ENCODE measurements at places on chromosomes 16 and 17.

DNA sequence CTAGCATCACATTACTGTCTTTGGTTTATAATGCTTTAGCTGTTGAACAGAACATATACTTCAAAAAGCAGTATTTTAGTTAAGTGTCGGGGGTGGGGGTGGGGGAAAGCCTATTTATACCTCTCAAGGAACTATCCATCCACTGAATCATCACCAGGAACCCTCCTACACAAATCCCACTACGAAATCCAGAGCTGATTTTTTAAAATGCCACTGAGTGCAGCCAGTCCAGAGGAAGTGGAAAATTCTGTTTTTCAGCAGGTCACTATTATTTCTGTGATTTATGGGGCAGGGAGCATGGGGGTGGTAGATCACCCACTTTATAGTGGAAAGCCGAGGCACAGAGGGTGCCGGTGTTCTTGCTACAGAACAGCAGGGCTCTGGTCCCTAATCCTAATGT is 284.1 kb downstream of the SOX9 start:
- no peak for DNase-seq

DNA sequence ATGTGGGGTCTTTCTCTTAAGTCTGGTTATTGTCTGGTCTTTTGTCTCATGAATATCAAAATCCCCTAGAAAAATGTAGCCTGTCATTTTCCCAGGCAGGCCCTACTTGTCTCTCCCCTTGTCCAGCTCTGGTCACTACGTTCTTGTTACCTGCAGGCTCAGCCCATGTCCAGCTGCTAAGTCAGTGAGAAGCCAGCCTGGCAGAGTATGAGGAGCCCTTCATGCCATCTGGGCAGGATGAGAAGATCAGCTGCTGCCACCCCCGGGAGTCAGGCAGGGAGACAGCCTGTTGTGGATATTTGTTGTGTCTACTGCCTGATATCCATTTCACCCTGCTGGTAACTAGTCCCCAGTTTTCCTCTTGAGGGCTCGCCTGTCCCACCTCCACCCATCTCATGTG is 88.9 kb downstream of the ASIC2 start:
- no peak for DNase-seq

DNA sequence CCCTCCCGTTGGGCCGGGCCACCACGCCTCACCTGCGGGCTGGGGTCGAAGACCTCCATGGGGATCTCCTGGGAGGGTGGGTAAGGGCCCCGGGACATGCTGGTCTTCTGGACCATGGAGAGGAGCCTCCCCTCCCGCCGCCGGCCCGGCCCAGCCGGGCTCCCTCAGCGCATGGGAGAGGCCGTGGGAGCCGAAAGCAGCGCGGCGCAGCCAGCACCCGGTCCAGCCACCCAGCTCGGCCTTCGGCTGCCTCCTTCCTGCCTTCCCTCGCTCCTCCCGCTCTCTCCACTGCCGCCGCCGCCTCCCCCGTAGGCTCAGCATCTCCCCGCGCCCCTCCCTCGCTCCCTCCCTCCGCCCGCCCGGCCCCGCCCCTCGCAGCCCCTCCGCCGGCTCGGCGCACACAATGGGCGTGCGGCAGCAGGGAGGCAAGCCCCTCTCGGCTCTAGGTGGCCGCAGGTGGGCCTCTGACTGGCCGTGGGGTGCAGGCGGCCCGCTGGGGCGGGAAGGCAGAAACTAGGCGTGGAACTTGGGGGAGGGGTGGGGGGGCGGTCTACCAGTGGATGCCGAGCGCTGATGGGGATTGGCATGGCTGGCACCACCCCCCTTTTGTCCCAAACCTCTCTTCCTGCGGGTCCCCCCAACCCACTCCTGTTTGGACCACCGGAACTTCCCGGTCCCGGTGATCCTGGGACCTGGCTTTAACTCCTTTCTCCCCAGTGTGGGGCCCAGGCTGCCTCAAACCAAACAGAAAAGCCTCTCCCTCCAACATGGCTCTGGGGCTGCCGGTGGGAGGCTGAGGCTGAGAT is at the start of gene CACNB1:
Gene CACNB1, minus strand, starts transcription at position 290 of the 806 bp plus-strand sequence. Its CDS starts 174 bp downstream, at position 116.
- peak; percentile 40 for DNase-seq

DNA sequence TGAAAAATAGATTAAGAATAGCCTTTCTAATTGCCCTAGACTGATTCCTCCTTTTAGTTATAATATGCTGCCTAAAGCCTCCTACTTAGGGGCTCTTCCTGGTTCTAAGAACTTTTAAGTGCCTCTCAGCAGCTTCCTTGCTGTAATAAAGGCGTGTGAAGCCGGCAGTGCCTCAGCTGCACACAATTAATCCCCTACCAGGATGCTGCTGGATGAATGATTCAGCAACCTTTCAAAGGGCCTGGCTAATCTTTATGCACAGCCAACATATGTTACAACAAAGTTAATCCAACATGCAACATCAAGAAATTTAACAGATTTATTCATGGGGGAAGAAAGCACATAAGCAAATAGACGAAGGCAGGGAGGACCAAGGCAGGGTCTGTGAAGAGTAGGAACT is 145.2 kb downstream of the PMP22 start:
- DNase-seq: no peak

- DNase-seq: no peak
Observed at GRCh38 chr16:51237861-51238378, 86.8 kb upstream of the SALL1 start.

- no peak for DNase-seq
Observed at GRCh38 chr17:1001640-1002411, 4.9 kb downstream of the TIMM22 start.

- no peak for DNase-seq
Observed at GRCh38 chr17:75546181-75546580, 20.7 kb downstream of the LLGL2 start.

- no peak for DNase-seq
Observed at GRCh38 chr17:81222620-81222905, 202 bp downstream of the CEP131 start.

- DNase-seq: no peak
Observed at GRCh38 chr17:57037411-57037810, 47.6 kb upstream of the AKAP1 start.

GRCh38 chr16:89114159-89114981 is 20.7 kb downstream of the ACSF3 start:
- no peak for DNase-seq

- no peak for DNase-seq
Observed at GRCh38 chr16:85090873-85091521, 21.3 kb downstream of the CIBAR2 start.

- no peak for DNase-seq
Observed at GRCh38 chr17:52606590-52606989, 448.1 kb upstream of the CA10 start.

GRCh38 chr17:74543406-74543805 is 2.5 kb downstream of the CD300C start:
- no peak for DNase-seq

DNA sequence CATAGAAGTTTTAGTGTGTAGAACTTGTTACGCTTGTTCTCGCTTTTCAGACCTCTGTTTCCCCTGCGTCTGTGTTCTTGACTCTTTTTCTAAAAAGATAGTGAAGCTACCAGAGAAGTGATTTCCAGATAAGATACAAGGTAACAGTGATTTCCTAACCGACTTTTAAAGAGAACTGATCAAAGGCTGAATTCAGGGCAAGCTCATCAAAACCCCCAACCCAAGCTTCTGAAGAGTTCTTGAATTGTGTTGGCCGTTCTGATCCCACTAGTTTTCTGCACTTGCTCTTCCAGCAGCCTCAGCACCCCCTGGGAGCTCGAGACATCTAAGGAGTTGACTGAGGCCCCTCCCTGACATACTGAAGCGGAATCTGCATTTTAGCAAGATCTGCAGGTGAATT is 12.7 kb upstream of the NSMCE1 start:
- no peak for DNase-seq

- no peak for DNase-seq
Observed at GRCh38 chr16:54879681-54880080, 51.0 kb upstream of the IRX5 start.

GRCh38 chr16:19488213-19488640 is 33.7 kb downstream of the GDE1 start:
- DNase-seq: no peak

DNA sequence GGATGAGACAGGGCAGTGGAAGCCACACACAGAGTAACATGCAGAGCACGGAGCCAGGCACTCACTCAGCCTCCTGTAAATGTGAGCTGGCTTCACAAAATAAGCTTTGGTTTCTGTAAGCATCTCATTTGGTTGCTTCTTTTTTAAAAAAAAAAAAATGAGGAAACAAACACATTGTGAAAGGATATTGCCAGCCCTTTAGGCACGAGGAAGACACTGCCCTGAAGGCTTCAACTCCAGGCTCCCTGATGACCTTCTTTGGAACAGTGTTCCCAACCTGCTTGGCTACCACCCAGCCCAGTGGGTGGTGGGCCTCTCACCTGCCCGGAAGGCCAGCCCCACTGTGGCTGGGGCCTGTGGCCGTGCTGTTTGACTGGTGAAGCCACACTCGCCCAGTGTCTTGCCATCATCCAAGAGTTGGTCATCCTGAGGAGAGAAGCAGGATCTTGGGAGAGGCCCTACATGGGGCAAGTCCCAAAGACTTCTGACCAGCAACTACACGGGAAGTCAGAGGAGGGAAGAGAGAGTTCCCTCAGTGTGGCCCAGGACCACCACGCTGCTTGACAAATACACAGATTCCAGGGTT is 1.9 kb downstream of the ELOB start:
- DNase-seq: no peak

GRCh38 chr17:30701498-30701989 is 122.9 kb downstream of the CRLF3 start:
- no peak for DNase-seq

- DNase-seq: no peak
Observed at GRCh38 chr16:85252461-85252860, 140.2 kb upstream of the CIBAR2 start.

GRCh38 chr17:15351925-15352324 is 10.5 kb upstream of the TEKT3 start:
- no peak for DNase-seq

GRCh38 chr17:41013181-41013580 is 4.3 kb upstream of the KRTAP3-1 start:
- no peak for DNase-seq

DNA sequence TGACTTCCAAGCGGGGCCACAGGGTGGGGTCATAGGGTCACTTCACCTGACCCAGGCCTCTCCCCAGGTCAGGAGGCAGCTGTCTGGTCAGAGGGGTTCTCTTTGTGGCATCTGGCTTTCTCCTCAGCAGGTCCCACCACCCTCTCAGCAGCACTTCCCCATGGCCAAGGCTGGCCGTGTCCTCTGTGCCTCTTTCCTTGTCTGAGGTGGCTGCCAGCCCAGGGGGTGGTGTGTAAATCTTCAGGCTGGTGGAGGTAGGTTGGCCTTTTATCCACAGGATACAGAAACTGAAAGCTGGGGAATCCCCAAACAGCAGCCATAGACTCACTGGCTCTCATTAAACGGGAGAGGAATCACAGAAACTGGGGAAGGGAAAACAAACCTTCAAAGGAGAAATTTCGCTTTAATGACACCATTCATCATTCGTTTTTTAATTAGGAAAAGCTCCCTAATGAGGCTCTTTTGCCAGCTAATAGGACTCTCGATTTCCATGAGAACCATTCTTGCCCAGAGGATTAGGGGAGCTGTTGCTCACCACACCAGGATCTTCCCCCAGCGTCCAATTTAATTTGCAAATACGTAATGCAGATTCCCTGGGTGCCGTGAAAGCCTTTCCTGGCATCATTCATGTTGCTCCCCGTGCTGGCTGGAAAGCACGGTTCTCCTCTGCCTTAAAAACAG is 18.0 kb downstream of the C17orf75 start:
- DNase-seq: no peak

DNA sequence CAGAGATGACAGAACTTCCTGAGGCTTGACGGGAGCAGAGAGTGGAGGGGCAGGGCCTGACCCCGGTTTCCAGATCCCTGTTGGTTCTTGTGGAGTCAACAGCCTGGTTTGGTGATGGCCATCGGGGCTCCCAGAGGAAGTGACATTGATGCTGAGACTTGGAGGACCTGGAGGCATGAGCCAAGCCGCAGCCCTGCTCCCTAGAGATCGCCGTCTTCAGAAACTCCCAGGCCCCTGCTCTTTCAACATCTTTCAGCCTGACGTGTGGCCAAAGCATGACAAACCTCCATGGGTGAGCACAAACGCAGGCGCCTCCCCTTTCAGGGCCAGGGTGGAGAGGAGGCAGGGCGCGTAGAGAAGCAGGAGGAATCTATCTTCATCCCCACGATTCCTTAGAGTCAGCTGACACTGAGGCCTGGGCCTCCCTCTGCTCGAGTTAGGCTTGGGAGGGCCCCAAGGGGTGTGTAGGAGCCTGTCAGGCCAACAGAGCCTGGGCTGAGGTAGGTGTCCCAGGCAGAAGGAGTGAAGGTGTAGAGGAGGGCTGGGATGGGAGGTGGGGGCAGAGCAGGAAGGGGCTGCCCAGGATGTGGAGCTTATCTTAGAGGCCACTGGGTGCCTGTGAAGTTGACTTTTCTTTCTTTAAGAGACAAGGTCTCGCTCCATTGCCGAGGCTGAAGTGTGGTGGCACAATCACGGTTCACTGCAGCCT is 56.1 kb upstream of the MED9 start:
- DNase-seq: no peak

- DNase-seq: no peak
Observed at GRCh38 chr16:1438229-1439057, 5.9 kb downstream of the CCDC154 start.

GRCh38 chr16:27434141-27435051 is 32.4 kb downstream of the IL21R start:
- no peak for DNase-seq

DNA sequence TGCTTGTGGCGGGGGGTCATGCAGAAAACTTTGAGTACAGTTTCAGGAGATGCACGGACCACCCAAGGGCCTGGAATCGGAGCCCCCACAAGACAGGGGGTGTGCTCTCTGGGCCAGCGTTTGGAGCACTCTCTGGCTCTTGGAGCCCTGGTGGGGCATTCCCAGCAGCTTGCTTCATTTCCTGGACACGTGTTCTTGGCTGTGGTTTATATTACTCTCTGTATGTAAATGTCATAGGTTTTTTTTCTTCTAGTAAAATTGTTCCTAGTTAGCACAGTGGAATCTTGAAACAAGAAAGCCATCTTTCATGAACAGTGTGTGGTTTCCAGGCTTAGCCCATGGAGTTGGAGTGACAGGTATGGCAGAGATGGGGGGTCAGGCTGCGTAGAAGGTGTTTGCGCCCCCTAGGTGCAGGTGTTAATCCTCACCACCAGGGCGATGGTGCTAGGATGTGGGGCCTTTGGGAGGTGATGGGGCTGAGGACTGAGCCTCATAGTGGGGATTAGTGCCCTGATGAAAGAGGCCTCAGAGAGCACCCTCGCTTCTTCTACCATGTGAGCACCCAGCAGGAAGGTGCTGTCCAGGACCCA is 79.8 kb downstream of the JPH3 start:
- no peak for DNase-seq
